ENCODE measurements at places on chromosomes 12 and 14.

DNA sequence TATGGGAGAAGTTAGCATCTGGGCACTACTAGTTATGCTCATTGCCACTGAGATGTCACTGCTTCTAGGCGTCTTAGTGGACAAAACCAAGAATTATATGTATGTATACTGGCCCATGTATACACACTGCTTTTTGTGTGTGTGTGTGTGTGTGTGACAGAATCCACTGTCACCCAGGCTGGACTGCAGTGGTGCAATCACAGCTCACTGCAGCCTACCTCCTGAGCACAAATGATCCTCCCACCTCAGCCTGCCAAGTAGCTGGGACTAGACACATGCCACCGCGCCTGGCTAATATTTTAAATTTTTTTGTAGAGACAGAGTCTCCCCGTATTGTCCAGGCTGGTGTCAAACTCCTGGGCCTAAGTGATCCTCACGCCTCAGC, 25.2 kb downstream of the LIMA1 start:
- no peak overlapping the region for H3K4me3 ChIP-seq
- peaks cover 2% of the 10 kb centered on the region for H3K4me1 ChIP-seq
- H3K27me3 ChIP-seq: no peaks in the 10 kb centered on the region
- H3K27ac ChIP-seq: no peak overlapping the region
- no peaks in the 10 kb centered on the region for H3K36me3 ChIP-seq

GRCh38 chr12:89951050-89951693, 242.5 kb upstream of the ATP2B1 start:
- H3K4me1 ChIP-seq: peaks cover 34% of the 10 kb centered on the region
- DNase-seq: no peak
- H3K36me3 ChIP-seq: peaks cover 3% of the 10 kb centered on the region
- peak overlapping the region; percentile 97 for H3K27ac ChIP-seq
- H3K27me3 ChIP-seq: no peaks in the 10 kb centered on the region
- peak overlapping the region; percentile 60 for H3K4me3 ChIP-seq

GRCh38 chr12:49404956-49405355, 37.7 kb downstream of the SPATS2 start:
- no peaks in the 10 kb centered on the region for H3K27me3 ChIP-seq
- H3K36me3 ChIP-seq: peaks cover 2% of the 10 kb centered on the region
- no peak overlapping the region for H3K27ac ChIP-seq
- H3K4me3 ChIP-seq: no peak overlapping the region
- H3K4me1 ChIP-seq: peaks cover 25% of the 10 kb centered on the region

GRCh38 chr14:96098309-96098998, 59.3 kb downstream of the C14orf132 start:
- peaks cover 15% of the 10 kb centered on the region for H3K27me3 ChIP-seq
- H3K4me1 ChIP-seq: peaks cover 4% of the 10 kb centered on the region
- peak overlapping the region; percentile 43 for H3K27ac ChIP-seq
- H3K36me3 ChIP-seq: no peaks in the 10 kb centered on the region
- H3K4me3 ChIP-seq: no peak overlapping the region

- no peaks in the 10 kb centered on the region for H3K27me3 ChIP-seq
- no peak overlapping the region for H3K4me3 ChIP-seq
- no peaks in the 10 kb centered on the region for H3K36me3 ChIP-seq
- no peak for DNase-seq
- no peak overlapping the region for H3K27ac ChIP-seq
- H3K4me1 ChIP-seq: peaks cover 2% of the 10 kb centered on the region
Observed at GRCh38 chr14:56282179-56282578, 164.0 kb downstream of the PELI2 start.

- H3K4me1 ChIP-seq: no peaks in the 10 kb centered on the region
- H3K4me3 ChIP-seq: no peak overlapping the region
- H3K36me3 ChIP-seq: no peaks in the 10 kb centered on the region
- no peak for DNase-seq
- H3K27me3 ChIP-seq: peaks cover 5% of the 10 kb centered on the region
Observed at GRCh38 chr14:44732144-44732543, 225.1 kb upstream of the FSCB start.

GRCh38 chr14:56131865-56132833, 13.9 kb downstream of the PELI2 start:
- peaks cover 42% of the 10 kb centered on the region for H3K4me1 ChIP-seq
- peaks cover 3% of the 10 kb centered on the region for H3K36me3 ChIP-seq
- H3K4me3 ChIP-seq: peak overlapping the region; percentile 62
- no peak overlapping the region for H3K27ac ChIP-seq

DNA sequence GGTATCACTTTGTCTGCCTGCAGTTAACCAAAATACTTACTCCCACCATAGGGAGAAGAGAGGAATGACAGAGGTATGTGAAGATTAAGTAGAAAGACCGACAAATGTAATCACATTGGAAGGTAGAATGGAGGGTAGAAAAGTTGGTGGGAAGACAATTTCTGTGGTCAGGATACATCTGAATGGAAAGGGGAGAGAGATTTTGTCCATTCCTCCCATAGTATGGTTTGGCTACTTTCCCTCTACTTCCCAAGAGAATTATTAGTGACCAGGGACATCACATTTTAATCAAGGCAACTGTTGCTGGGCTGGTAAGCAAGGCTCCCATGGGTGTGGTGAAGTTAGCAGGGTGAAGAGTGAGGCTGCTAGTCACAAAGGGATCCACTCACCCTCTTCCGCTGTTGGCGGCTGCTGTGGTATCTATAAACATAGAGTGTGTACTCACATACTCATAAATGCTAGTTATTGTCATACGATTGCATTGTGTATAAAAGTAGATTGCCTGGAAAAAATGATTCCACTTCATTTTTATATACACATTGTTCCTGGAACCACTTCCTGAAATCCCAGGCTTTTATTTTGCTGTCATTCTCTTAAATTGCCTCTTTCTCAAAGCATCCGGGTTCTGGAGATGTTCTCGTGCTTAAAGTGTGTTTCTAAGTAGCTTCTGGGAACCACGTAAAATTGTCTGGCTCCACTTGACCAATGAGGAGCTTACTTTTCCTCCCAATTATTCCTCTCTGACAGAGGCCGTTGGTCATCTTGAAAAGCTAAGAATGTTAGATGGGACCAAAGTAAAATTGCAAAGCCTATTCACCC, 413.1 kb downstream of the ZFP36L1 start:
- peak overlapping the region; percentile 39 for H3K4me3 ChIP-seq
- peaks cover 51% of the 10 kb centered on the region for H3K4me1 ChIP-seq
- no peaks in the 10 kb centered on the region for H3K36me3 ChIP-seq
- no peaks in the 10 kb centered on the region for H3K27me3 ChIP-seq
- peak overlapping the region; percentile 93 for H3K27ac ChIP-seq

GRCh38 chr14:100803226-100803625, 22.7 kb upstream of the MEG3 start:
- no peaks in the 10 kb centered on the region for H3K36me3 ChIP-seq
- H3K4me1 ChIP-seq: peaks cover 2% of the 10 kb centered on the region
- H3K27me3 ChIP-seq: peaks cover 31% of the 10 kb centered on the region
- no peak overlapping the region for H3K4me3 ChIP-seq

DNA sequence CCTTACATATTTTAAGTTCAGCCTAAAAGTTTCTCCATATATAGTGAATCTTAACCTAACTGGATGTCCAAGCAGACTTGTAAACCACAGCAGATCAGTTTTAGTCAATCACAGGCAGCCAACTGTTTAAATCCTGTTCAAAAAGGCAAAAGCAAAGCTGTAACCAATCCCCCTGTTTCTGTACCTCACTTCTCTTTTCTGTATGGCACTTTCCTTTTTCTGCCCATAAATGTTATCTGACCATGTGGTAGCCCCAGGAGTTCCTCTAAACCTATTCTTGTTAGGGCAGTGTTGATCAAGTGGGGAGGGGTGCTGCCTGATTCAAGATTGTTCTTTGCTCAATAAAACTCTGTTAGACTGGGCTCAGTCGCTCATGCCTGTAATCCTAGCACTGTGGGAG, 8.5 kb upstream of the DACT1 start:
- no peak overlapping the region for H3K27ac ChIP-seq
- no peaks in the 10 kb centered on the region for H3K4me1 ChIP-seq
- DNase-seq: no peak
- H3K4me3 ChIP-seq: no peak overlapping the region
- peaks cover 2% of the 10 kb centered on the region for H3K36me3 ChIP-seq
- peaks cover 8% of the 10 kb centered on the region for H3K27me3 ChIP-seq

DNA sequence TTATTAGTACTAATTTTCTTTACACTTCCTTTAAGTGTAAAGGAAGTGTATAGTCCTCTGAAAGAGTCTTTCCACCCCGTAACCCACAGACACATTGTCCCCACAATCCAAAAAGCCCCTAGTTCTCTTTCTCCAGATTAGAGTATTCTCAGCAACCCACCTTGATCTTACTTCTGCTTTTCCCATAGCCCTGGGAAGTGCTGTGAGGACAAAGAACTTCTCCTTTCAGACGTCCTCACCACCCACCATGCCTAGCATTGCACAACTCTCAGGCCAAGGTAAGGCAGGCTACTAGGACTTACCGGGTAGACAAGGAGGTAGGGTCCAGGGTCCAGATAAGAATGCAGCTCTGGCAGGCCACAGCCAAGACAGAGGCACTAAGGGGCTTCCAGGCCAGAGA, 7.4 kb downstream of the AAAS start:
- no peak overlapping the region for H3K4me3 ChIP-seq
- DNase-seq: no peak
- H3K4me1 ChIP-seq: peaks cover 12% of the 10 kb centered on the region
- H3K27me3 ChIP-seq: no peaks in the 10 kb centered on the region
- H3K27ac ChIP-seq: no peak overlapping the region
- peaks cover 9% of the 10 kb centered on the region for H3K36me3 ChIP-seq

GRCh38 chr12:78060186-78060585, 229.5 kb downstream of the NAV3 start:
- H3K27me3 ChIP-seq: no peaks in the 10 kb centered on the region
- no peak overlapping the region for H3K27ac ChIP-seq
- DNase-seq: no peak
- no peak overlapping the region for H3K4me3 ChIP-seq

DNA sequence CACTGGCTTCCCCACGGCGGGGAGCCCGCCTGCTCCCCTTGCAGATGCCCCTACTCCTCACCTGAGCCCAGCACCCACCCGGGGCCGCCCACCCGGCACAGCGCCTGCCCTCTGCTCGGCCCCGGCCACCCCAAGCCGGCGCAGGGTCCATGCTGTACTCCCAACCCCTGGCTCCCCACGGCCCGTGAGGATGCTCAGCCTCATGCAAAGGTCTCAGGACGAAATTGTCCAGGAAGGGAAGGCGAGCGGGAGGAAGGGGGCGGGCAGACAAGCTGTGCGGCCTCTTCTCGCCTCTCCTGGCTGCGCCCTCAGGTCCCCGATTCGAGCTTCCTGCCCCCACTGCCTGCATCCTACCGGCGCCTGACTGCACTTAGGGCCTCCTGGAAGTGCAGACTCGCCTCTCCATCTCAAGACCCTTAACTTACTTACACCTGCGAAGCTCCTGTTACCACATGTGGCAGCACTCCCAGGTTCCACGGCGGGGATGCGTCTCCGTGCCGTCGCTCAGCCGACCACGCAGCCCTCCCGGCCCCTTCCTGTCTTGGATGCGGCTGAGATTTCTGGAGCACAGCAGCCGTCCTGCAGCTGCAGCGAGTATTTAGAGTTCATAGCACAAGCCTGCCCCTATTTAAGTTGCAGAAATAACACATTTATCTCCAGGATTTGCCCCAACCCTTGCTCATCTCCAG, 18.0 kb downstream of the LRCOL1 start:
- no peak for DNase-seq
- H3K27me3 ChIP-seq: peaks cover 30% of the 10 kb centered on the region
- no peak overlapping the region for H3K27ac ChIP-seq
- peaks cover 9% of the 10 kb centered on the region for H3K4me1 ChIP-seq
- no peak overlapping the region for H3K4me3 ChIP-seq

DNA sequence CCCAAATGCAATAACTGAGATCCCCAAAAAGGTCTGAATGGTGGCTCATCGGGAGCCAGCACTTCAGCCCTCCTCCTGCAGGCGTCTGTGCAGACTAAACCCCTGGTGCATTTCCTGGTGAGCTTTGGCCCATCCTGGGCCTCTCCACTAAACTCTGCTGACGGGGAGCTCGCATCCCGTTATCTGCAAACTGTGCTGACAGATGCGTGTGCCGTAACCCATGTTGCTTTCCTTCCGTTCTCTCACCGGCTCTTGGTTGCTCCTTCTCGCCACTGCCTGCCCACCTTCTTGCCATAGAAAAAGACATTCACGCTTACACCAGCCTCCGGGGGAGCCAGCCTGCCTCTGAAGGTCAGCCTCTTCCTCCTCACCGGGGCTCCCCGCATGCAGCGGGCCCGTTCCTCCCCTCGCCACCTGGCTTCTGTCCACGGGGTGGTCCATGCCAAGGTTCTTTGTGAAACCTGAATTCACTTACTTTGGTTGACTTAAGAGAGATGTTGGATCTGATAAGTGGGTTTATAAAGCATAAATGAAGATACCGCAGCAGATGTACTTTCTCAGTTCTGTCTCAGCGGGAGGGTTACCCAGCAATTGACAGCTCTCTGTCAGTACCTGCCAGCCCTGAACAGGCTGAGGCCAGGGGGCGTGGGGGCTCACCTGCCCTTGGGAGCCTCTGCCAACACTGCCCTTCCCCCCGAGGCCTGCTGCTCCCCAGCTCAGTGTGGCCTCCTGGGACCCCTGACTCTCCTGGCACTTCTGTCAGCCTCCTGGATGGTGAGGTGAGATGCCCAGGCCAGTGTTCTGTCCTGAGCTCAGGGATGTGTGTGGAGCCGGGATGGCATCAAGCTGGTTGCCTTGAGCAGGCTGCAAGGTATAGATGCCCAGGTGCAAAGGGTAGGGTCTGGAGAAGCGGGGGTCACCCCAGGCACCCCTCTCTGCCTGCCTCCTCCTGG, 14.2 kb downstream of the ZFYVE21 start:
- no peak overlapping the region for H3K4me3 ChIP-seq
- no peaks in the 10 kb centered on the region for H3K36me3 ChIP-seq
- H3K4me1 ChIP-seq: no peaks in the 10 kb centered on the region

DNA sequence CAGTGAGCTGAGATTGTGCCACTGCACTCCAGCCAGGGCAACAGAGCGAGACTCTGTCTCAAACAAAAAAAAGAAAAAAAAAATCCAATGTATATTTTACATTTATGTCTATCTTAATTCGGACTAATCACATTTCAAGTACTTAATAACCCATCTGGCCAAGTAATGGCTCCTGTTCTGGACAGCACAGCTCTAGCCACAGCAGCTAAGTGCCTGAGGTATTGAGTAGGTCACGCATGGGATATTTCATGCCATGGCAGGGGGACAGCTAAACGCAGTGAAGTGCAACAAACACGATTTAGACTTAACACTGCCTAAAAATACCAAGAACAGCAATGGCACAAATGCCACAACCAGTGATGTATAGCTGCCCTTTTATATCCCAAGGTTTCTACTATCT, 8.0 kb downstream of the BAZ1A start:
- no peak for DNase-seq
- no peak overlapping the region for H3K4me3 ChIP-seq
